T-cell (primary cell): ENCODE measurements at places on chromosomes 4 and X.

DNA sequence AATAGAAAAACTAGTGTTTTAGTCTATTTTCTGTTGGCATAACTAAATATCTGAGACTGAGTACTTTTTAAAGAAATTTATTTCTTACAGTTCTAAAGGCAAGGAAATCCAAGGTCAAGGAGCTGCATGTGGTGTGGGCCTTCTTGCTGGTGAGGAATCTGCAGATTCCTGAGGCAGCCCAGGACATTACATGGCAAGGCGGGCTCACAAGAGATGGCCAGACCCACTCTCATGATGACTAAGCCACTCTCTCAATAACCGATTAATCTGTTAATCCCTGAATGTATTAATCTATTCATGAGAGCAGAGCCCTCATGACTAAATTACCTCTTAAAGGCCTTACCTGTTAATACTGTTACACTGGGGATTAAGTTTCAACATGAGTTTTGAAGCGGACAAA, 340.8 kb downstream of the GRXCR1 start:
- no peaks in the 10 kb centered on the region for H3K36me3 ChIP-seq
- H3K4me1 ChIP-seq = no peaks in the 10 kb centered on the region
- H3K4me3 ChIP-seq = no peak overlapping the region
- no peaks in the 10 kb centered on the region for H3K27me3 ChIP-seq
- no peak overlapping the region for H3K27ac ChIP-seq
- DNase-seq = no peak

- H3K27ac ChIP-seq = no peak overlapping the region
- no peak overlapping the region for H3K4me3 ChIP-seq
- DNase-seq = no peak
Measured at GRCh38 chr4:155524926-155525455, 141.7 kb upstream of the GUCY1A1 start.

GRCh38 chr4:165464813-165465381, 86.1 kb downstream of the CPE start:
- H3K27me3 ChIP-seq = no peaks in the 10 kb centered on the region
- no peaks in the 10 kb centered on the region for H3K4me1 ChIP-seq
- H3K36me3 ChIP-seq = no peaks in the 10 kb centered on the region
- no peak overlapping the region for H3K4me3 ChIP-seq

GRCh38 chr4:7193030-7193958, 956 bp downstream of the SORCS2 start:
- H3K27me3 ChIP-seq = no peaks in the 10 kb centered on the region
- no peak overlapping the region for H3K4me3 ChIP-seq
- no peak for DNase-seq
- no peaks in the 10 kb centered on the region for H3K4me1 ChIP-seq

DNA sequence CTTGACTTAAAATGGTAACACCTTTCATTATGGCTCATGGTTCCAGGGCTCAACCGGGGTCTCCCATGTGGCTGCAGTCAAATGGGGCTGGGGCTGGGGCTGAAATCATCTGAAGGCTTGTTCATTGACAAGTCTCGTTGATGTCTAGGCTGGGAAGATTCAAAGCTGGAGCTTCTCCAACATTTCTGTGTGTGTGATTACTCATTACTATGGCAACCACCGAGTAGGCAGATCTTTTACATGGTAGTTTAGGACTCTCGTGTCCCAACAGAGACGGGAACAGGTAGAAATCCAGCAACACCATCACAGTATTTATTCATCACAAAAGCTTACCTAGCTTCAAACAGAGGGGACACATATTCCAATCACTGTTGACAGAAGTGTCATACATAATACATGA, 7.8 kb downstream of the YTHDC1 start:
- H3K27ac ChIP-seq = no peak overlapping the region
- no peak for DNase-seq
- H3K4me1 ChIP-seq = peaks cover 27% of the 10 kb centered on the region
- no peaks in the 10 kb centered on the region for H3K27me3 ChIP-seq

- DNase-seq = no peak
- no peaks in the 10 kb centered on the region for H3K27me3 ChIP-seq
- H3K4me3 ChIP-seq = no peak overlapping the region
- no peaks in the 10 kb centered on the region for H3K4me1 ChIP-seq
- H3K27ac ChIP-seq = no peak overlapping the region
Measured at GRCh38 chrX:87728024-87728423, 210.4 kb downstream of the KLHL4 start.

- H3K4me3 ChIP-seq = no peak overlapping the region
- H3K4me1 ChIP-seq = no peaks in the 10 kb centered on the region
- H3K27me3 ChIP-seq = no peaks in the 10 kb centered on the region
Measured at GRCh38 chrX:17164079-17164478, 210.9 kb upstream of the NHS start.

- no peaks in the 10 kb centered on the region for H3K4me1 ChIP-seq
- no peak overlapping the region for H3K4me3 ChIP-seq
- no peak overlapping the region for H3K27ac ChIP-seq
- H3K27me3 ChIP-seq = no peaks in the 10 kb centered on the region
- DNase-seq = no peak
Measured at GRCh38 chr4:61332693-61333092, 132.6 kb downstream of the ADGRL3 start.

GRCh38 chr4:183797445-183798300, 107.4 kb upstream of the STOX2 start:
- H3K4me1 ChIP-seq = peaks cover 5% of the 10 kb centered on the region
- H3K27ac ChIP-seq = no peak overlapping the region
- peaks cover 34% of the 10 kb centered on the region for H3K27me3 ChIP-seq
- H3K36me3 ChIP-seq = no peaks in the 10 kb centered on the region

DNA sequence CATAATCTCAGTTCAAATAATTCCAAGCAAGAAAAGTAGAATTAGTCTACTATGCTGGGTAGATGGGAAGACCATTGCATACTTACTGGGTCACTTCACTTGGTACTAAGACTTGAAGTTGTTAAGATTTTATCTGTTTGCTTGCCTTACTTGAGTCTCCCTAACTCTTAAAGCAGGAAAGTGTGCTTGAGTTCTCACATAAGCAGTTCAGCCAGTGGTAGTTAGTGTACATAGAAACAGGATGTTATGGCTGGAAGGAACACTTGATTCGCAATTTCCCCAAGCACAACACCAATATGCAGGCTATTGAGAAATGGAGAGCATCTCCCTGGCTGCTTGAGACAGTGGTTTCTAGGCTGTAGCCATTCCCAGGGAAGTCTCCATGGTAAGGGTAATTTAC, 176.1 kb downstream of the MSL3 start:
- no peaks in the 10 kb centered on the region for H3K4me1 ChIP-seq
- DNase-seq = no peak
- no peak overlapping the region for H3K4me3 ChIP-seq
- H3K27me3 ChIP-seq = no peaks in the 10 kb centered on the region
- H3K27ac ChIP-seq = no peak overlapping the region

DNA sequence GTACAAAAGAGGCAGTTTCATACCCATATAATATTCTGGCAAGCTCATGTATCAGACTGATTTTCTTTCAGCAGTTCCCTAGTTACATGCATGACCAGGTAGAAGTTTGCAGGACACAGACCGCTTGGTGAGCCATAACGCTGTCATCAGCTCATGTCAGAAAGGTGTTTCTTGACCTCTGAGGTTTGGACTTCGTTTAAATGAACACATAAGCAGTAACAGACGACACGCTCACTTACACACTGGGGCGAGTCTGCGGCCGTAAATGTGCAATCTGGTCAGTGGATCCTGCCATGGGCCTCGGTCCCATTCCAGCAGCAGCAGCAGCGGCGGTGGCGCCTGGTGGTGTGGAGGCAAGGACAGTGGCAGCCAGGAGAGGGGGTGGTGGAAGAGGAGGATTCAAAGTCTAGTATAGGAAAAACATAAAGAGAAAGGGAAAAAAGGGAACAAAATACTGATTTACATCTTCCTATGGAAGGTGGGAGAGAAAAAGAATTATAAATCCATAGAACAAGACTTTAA, 111.9 kb upstream of the CBR4 start:
- H3K27me3 ChIP-seq = no peaks in the 10 kb centered on the region
- H3K4me1 ChIP-seq = no peaks in the 10 kb centered on the region
- DNase-seq = no peak
- no peak overlapping the region for H3K27ac ChIP-seq
- no peaks in the 10 kb centered on the region for H3K36me3 ChIP-seq

DNA sequence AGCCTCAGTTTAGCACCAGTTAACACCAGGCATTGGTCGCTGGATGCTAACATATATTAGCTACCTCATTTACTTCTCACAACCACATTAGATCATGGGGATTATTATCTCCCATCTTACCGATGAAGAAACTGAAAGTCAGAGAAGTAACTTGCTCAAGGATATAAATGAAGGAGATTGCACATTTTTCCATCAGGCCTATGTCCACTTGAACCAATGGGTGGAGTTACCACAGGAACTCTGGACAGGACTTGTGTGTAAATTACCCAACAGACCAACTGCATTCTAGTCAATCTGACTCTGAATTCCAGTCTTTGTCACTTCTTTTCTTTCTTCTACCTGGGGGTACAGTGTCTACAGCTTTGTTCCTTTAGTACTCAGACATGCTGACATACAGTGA, 1.8 kb downstream of the LNX1 start:
- DNase-seq = no peak
- no peak overlapping the region for H3K27ac ChIP-seq
- H3K4me1 ChIP-seq = peaks cover 5% of the 10 kb centered on the region
- H3K36me3 ChIP-seq = no peaks in the 10 kb centered on the region
- no peak overlapping the region for H3K4me3 ChIP-seq

- H3K36me3 ChIP-seq = no peaks in the 10 kb centered on the region
- H3K4me3 ChIP-seq = no peak overlapping the region
- no peaks in the 10 kb centered on the region for H3K27me3 ChIP-seq
- no peak overlapping the region for H3K27ac ChIP-seq
- H3K4me1 ChIP-seq = no peaks in the 10 kb centered on the region
- DNase-seq = no peak
Measured at GRCh38 chrX:107750263-107750662, 25.3 kb downstream of the TSC22D3 start.

- DNase-seq = no peak
- peak overlapping the region; percentile 97 for H3K4me3 ChIP-seq
- peak overlapping the region; percentile 83 for H3K27ac ChIP-seq
- peaks cover 61% of the 10 kb centered on the region for H3K4me1 ChIP-seq
Measured at GRCh38 chrX:319579-320125, 1.1 kb upstream of the GTPBP6 start.

DNA sequence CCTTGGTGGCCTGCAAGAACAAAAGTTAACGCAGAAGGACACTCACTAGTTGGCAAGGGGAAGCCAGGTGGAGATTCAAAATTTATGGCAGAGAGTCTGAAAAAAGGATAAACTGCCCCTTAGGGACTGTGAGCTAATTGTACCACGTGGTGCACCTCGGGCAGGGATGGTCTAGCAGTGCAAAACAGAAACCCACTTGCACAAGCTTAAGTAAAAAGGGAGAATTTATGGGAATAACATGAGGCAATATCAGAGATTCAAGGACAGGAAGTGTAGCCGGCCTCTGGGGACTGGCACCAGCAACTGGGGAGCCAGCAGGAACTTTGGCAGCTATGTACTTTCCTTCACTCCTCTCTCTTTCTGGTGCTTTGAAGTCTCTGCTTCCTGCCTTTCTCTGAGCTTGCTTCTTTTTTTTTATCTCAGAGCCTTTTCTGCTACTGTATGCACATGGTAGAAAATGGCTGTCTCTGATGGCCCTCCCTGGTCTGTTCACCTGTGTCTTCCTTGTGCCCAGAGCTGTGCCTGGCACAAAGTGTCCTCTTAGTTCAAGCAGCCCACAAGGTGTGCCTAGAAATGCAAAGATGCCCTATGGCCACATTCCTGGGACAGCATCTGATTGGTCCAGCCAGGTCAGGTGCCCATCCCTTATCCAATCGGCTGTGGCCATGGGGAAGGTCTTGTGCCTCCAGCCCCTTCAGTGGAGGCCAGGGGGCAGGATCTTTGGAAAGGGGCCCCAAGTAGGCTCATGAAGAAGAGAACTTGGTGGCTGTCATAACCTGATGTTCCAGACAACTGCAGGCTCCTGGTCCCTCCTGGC, 114.8 kb upstream of the ATP6AP2 start:
- H3K27me3 ChIP-seq = no peaks in the 10 kb centered on the region
- H3K4me3 ChIP-seq = no peak overlapping the region
- no peak for DNase-seq
- H3K27ac ChIP-seq = no peak overlapping the region

GRCh38 chr4:118783887-118784286, 52.0 kb downstream of the SEC24D start:
- H3K27me3 ChIP-seq = no peaks in the 10 kb centered on the region
- no peaks in the 10 kb centered on the region for H3K36me3 ChIP-seq
- H3K4me3 ChIP-seq = no peak overlapping the region
- no peak overlapping the region for H3K27ac ChIP-seq

DNA sequence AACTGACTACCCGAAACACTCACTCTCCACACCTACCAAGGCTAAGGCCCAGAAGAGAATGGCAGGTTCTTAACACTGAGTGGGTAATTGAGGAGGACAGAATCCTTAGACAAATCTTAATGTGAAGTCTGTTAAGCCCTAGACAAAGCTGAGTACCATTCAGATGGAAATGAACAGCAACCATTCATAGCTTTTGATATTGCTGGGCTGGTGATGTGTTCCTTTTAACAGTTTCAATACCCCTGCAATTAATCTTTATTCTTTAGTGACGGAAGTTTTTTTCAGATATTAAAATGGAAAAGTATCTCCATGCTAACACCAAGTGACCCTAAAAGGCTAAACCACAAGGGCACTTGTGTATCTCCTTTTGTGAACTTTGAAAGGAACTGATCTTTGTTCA, 334.9 kb downstream of the OPHN1 start:
- H3K27ac ChIP-seq = no peak overlapping the region
- H3K4me3 ChIP-seq = no peak overlapping the region
- H3K36me3 ChIP-seq = no peaks in the 10 kb centered on the region
- no peaks in the 10 kb centered on the region for H3K27me3 ChIP-seq
- no peak for DNase-seq

- H3K27ac ChIP-seq = no peak overlapping the region
- no peaks in the 10 kb centered on the region for H3K27me3 ChIP-seq
Measured at GRCh38 chr4:123976819-123977218, 580.2 kb downstream of the SPRY1 start.

DNA sequence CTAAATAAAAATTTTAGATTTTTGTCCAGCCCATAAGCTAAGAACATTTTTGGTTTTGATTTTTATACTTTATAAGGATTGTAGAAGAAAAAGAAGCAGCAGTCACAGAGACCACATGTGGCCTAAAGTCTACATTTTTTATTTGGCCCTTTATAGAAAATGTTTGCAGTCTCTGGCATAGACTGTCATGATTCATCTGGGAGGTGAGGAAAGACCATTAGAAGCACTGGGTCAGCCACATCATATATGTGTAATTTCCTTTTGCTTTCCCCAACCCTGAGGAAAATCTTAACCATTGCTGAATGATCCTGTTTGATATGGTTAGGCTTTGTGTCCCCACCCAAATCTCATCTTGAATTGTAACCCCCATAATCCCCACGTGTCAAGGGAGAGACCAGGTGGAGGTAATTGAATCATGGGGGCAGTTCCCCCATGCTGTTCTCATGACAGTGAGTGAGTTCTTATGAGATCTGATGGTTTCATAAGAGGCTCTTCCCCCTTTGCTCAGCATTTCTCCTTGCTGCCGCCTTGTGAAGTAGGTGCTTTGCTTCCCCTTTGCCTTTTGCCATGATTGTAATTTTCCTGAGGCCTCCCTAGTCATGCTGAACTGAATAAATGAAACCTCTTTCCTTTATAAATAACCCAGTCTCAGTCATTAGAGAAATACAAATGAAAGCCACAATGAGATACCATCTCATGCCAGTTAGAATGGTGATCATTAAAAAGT, 12.1 kb upstream of the COPS4 start:
- no peak overlapping the region for H3K4me3 ChIP-seq
- H3K27ac ChIP-seq = no peak overlapping the region
- H3K4me1 ChIP-seq = no peaks in the 10 kb centered on the region
- no peaks in the 10 kb centered on the region for H3K27me3 ChIP-seq
- H3K36me3 ChIP-seq = no peaks in the 10 kb centered on the region

- H3K27me3 ChIP-seq = no peaks in the 10 kb centered on the region
- peak; percentile 0 for DNase-seq
- no peaks in the 10 kb centered on the region for H3K4me1 ChIP-seq
- no peak overlapping the region for H3K4me3 ChIP-seq
Measured at GRCh38 chrX:10722851-10723250, 102.5 kb upstream of the MID1 start.
